Stimulated activated CD4-positive, alpha-beta T cell treated with anti-CD3 and anti-CD28 coated beads, Interleukin-15, amount 100 ng/mL, for 24 hours (primary cell): ENCODE measurements at places on chromosomes 5 and 9.

- no peak for DNase-seq
These were observed 18.5 kb downstream of the LHX3 start for GRCh38 chr9:136186386-136186785.

- no peak for DNase-seq
These were observed 191.8 kb downstream of the ESM1 start for GRCh38 chr5:54793468-54794134.

- no peak for DNase-seq
These were observed 5.2 kb downstream of the RFX3 start for GRCh38 chr9:3520564-3520963.

- no peak for DNase-seq
These were observed 11.2 kb downstream of the SEMA4D start for GRCh38 chr9:89486681-89487080.

DNA sequence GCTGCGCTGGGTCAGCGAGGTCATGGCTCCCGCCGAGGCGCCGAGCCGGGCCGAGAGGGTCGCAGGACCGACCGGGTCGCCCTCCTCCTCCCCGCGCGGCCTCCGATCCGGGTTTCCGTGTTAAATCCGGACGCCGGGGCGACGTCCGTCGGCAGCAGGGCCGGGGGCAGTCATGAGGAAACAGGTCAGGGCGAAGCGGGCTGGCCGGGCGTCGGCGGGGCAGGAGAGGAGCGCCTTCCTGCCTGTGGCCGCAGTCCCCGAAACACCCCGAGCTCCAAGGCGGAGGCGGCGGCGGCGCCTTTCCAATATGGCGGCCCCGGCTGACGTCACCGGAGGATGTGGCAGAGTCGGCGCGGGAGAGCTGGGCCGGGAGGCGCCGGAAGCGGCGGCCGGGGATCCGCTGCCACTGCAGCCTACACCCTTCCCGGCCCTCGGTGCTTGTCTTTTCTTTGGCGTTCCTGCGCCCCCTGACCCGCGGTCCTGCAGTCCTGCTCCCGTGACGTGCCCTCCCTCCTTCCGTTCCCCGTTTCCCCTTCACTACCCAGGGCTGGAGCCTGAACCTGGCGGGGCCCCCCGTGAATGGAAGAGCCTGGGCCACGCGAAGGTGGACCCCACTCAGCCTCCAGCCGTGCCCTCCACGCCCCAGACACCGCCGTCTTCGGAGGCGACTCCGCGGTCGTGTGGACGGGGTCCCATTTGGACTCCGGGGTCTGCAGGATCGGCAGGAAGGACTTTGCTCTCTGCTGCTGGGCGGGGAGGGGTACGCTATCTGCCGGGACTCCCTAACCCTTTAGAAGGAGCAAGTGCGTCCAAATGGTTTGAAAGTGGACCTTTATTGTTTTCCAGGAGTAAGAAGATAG is at the start of gene GOLPH3:
GOLPH3 (minus strand) TSS at position 309 of the 860 bp plus-strand sequence; CDS start at position 24, 285 bp downstream.
- peak; percentile 97 for DNase-seq

DNA sequence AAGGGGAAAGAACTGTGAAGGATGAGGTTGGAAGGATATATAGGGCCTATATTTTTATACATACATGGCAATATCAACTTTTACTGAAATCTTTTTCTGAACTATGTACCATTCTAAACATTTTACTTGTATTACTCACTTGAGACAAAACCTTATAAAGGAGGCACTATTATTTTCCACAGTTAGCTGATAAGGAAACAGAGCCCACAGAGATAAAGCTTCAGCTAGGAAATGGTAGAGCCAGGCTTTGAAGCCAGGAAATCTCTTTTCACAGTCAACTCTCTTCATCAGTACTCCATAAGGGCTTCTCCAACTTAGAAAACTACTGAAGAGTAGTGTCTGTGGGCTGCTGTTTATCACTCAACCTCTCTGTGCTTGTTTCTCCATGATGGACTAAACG is 613.7 kb downstream of the PRELID2 start:
- no peak for DNase-seq
